Activated CD4-positive, alpha-beta memory T cell treated with anti-CD3 and anti-CD28 coated beads, Interleukin-2, amount 10 ng/mL, durations not matched to agents 7 days and 5 days (primary cell): ENCODE measurements at places on chromosomes 7 and 10. TPM values are rescaled to one million over a fixed set of nuclear protein-coding genes. Genes with fewer than 3 reads are reported as not detected.

DNA sequence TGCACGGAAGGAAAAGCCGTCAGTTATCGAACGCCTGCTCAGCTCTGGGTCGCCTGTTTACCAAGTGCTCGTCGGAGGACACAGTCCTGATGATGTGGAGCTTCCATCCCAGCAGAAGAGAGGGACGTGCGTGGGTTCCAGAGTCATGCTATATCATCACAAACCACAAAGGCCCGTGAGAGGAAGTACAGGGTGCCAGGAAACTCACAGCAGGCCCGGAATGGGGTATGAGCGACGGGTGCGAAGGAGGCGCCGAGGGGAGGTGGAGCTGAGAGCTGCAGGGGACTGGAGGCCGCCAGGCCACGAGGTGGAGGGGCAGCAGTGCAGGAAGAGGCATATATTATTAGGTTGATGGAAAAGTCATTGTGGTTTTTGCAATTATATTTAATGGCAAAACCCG is 102.5 kb downstream of the ACTR3B start:
- no peaks in the 10 kb centered on the region for H3K27me3 ChIP-seq
- H3K4me3 ChIP-seq = no peak overlapping the region
- no peak overlapping the region for H3K27ac ChIP-seq
- no peaks in the 10 kb centered on the region for H3K36me3 ChIP-seq
- no peak for DNase-seq

GRCh38 chr7:28105234-28105633 is 75.4 kb downstream of the JAZF1 start:
- DNase-seq = no peak
- H3K27ac ChIP-seq = no peak overlapping the region
- no peaks in the 10 kb centered on the region for H3K27me3 ChIP-seq

DNA sequence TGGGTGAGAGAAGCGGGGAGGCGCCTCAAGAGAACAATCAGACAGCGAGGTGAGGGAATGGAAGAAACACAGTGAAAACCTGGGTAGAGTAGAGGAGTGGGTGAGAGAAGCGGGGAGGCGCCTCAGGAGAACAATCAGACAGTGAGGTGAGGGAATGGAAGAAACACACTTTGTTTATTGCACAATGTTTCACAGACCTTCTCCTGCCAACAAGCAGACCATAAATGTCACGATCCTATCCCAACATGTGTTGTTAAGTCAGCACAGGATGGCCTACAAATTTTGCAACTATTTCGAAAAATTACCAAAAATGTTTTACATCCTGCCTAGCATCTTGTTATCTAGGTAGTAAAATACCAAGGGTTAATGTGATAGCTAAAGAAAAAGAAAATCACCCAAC is 115.3 kb downstream of the JAZF1 start:
- H3K36me3 ChIP-seq = no peaks in the 10 kb centered on the region
- peaks cover 4% of the 10 kb centered on the region for H3K27me3 ChIP-seq
- no peak for DNase-seq
- peaks cover 2% of the 10 kb centered on the region for H3K4me1 ChIP-seq
- H3K4me3 ChIP-seq = no peak overlapping the region

The SPDYE1 gene
- not detected for total RNA-seq

- DNase-seq = no peak
- H3K27me3 ChIP-seq = no peaks in the 10 kb centered on the region
- no peaks in the 10 kb centered on the region for H3K4me1 ChIP-seq
Observed at GRCh38 chr10:21238044-21238443, 287.4 kb downstream of the SKIDA1 start.

The MMD2 gene
- not detected for total RNA-seq

GRCh38 chr10:117555863-117556262 is 13.3 kb downstream of the EMX2 start:
- no peak overlapping the region for H3K27ac ChIP-seq
- H3K4me3 ChIP-seq = no peak overlapping the region
- H3K36me3 ChIP-seq = no peaks in the 10 kb centered on the region
- H3K27me3 ChIP-seq = peaks cover 41% of the 10 kb centered on the region
- H3K4me1 ChIP-seq = peaks cover 12% of the 10 kb centered on the region

DNA sequence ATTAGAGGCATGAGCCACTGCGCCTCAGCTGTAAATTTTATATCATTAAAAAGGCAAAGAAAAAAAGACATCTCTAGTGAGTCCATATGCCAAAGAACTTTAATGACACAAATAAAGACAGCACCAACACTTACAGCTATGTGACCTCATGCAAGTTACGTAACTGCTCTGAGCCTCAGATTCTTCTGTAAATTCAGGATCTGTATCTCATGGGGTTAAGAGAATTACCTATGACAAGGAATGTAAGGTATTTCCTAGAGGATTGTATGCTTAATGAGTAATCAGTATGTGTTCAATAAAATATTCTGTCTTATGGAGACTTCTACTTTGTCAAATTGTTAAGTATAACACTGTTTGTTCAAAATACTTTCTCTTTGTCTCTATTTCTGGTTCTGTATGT is 274.0 kb upstream of the GLI3 start:
- H3K4me1 ChIP-seq = no peaks in the 10 kb centered on the region
- H3K4me3 ChIP-seq = no peak overlapping the region
- H3K27ac ChIP-seq = no peak overlapping the region
- no peaks in the 10 kb centered on the region for H3K36me3 ChIP-seq
- DNase-seq = no peak
- no peaks in the 10 kb centered on the region for H3K27me3 ChIP-seq

DNA sequence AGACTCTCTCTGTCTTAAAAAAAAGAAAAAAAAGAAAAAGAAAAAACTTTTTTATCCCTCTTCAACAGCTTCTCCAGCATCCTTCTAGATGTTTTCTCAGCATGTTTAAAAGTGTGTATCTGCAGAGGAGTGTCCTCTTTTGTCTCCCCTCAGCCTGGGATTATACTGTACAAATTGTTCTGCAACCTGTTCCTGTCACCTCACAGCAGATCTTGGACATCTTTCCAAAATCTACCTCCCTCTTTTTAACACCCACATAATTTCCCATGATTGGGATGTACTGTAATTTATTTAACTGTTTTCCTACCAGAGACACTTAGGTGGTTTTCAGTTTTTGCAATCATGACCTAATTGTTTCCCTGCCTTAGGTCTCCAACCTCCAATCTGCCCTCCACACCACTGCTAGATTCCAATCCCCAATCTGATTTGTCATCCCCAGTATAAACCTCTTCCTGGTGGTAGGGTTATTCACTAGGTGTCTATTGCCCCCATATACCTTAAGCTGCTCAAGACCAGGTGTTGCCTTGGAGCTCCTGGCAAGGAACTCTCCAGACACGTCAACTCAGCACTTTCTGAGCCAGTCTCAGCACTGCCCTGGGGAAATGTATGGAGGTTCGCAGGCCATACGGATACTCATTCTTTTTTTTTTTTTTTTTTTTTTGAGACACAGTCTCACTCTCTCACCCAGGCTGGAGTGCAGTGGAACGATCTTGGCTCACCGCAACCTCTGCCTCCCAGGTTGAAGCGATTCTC is 17.6 kb upstream of the DDIT4 start:
- H3K27me3 ChIP-seq = no peaks in the 10 kb centered on the region
- DNase-seq = no peak
- peaks cover 75% of the 10 kb centered on the region for H3K4me1 ChIP-seq
- peak overlapping the region; percentile 50 for H3K27ac ChIP-seq
- no peak overlapping the region for H3K4me3 ChIP-seq

- no peak for DNase-seq
- H3K36me3 ChIP-seq = no peaks in the 10 kb centered on the region
- H3K4me1 ChIP-seq = peaks cover 18% of the 10 kb centered on the region
Observed at GRCh38 chr10:97587183-97587582, 2.3 kb upstream of the C10orf62 start.

GRCh38 chr10:81541517-81541916 is 333.5 kb upstream of the NRG3 start:
- H3K4me3 ChIP-seq = no peak overlapping the region
- DNase-seq = no peak
- H3K4me1 ChIP-seq = no peaks in the 10 kb centered on the region
- H3K27ac ChIP-seq = no peak overlapping the region

The KLF14 gene
- total RNA-seq = not detected

GRCh38 chr7:134737566-134738345 is 41.7 kb upstream of the CALD1 start:
- no peak overlapping the region for H3K4me3 ChIP-seq
- peak; percentile 28 for DNase-seq
- peaks cover 7% of the 10 kb centered on the region for H3K36me3 ChIP-seq

DNA sequence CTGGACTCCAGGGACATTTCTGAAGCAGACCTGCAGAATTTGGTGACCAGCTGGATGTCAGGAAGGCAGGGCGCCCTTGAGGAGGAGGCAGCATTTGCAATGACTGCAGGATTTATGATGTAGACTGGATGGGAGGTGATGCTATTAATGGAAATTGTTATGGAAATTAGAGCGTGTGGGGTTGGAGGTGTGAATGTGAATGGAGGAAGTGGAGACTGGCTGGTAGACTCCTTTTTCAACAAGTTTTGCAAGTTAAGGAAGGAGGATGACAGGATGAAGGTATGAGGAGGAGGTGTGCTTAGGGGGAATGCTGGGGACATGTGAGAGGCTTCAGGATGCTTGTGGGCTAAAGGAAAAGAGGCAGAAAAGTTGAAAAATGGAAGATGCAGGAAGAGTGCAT is 137.0 kb downstream of the TMEM178B start:
- H3K4me3 ChIP-seq = no peak overlapping the region
- no peak for DNase-seq
- no peak overlapping the region for H3K27ac ChIP-seq
- H3K4me1 ChIP-seq = no peaks in the 10 kb centered on the region
- H3K36me3 ChIP-seq = no peaks in the 10 kb centered on the region
- H3K27me3 ChIP-seq = peaks cover 17% of the 10 kb centered on the region

The MINDY4 gene
- total RNA-seq = 1.5 TPM

- no peaks in the 10 kb centered on the region for H3K27me3 ChIP-seq
- no peak for DNase-seq
- H3K4me1 ChIP-seq = no peaks in the 10 kb centered on the region
- no peaks in the 10 kb centered on the region for H3K36me3 ChIP-seq
- no peak overlapping the region for H3K4me3 ChIP-seq
Observed at GRCh38 chr7:47474937-47475879, 106.7 kb downstream of the TNS3 start.

The ARHGEF35 gene
- total RNA-seq = 6.2 TPM

- H3K4me3 ChIP-seq = no peak overlapping the region
- H3K36me3 ChIP-seq = no peaks in the 10 kb centered on the region
- no peak for DNase-seq
- peaks cover 18% of the 10 kb centered on the region for H3K27me3 ChIP-seq
- no peak overlapping the region for H3K27ac ChIP-seq
Observed at GRCh38 chr7:131610007-131610406, 53.6 kb upstream of the PODXL start.

DNA sequence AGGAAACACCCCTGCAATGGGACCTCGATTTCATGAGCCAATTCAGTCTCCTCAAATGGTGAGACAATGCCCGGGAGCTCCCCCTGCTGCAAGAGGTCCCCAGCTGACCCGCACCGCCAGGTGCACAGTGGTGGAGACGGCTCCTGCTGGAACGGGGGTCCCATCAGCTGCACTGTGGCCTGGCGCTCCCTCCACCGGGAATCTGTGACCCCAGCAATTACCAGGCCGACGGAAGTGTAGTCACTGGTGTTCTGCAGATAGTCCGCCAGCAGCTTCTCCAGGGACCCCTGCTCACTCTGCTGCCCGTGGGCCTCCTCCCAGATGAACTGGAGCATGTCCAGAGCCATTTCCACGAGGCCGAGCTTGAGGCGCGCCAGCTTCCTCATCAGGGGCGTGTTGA is 64.9 kb upstream of the NKX6-2 start:
- H3K4me3 ChIP-seq = no peak overlapping the region
- peaks cover 9% of the 10 kb centered on the region for H3K27me3 ChIP-seq
- H3K27ac ChIP-seq = no peak overlapping the region
- no peaks in the 10 kb centered on the region for H3K36me3 ChIP-seq
- no peak for DNase-seq
- peaks cover 6% of the 10 kb centered on the region for H3K4me1 ChIP-seq

GRCh38 chr7:3495954-3496353 is 194.9 kb downstream of the SDK1 start:
- H3K4me1 ChIP-seq = peaks cover 5% of the 10 kb centered on the region
- no peaks in the 10 kb centered on the region for H3K36me3 ChIP-seq
- no peak overlapping the region for H3K27ac ChIP-seq

GRCh38 chr7:155979994-155980393 is 167.7 kb upstream of the SHH start:
- no peaks in the 10 kb centered on the region for H3K36me3 ChIP-seq
- peaks cover 4% of the 10 kb centered on the region for H3K27me3 ChIP-seq
- no peak overlapping the region for H3K4me3 ChIP-seq
- no peaks in the 10 kb centered on the region for H3K4me1 ChIP-seq
- DNase-seq = peak; percentile 12

- no peak overlapping the region for H3K27ac ChIP-seq
- H3K4me1 ChIP-seq = no peaks in the 10 kb centered on the region
- DNase-seq = no peak
Observed at GRCh38 chr10:57992321-57993077, 275.2 kb downstream of the IPMK start.

- H3K4me1 ChIP-seq = no peaks in the 10 kb centered on the region
- H3K27ac ChIP-seq = no peak overlapping the region
- no peaks in the 10 kb centered on the region for H3K36me3 ChIP-seq
- H3K27me3 ChIP-seq = peaks cover 6% of the 10 kb centered on the region
Observed at GRCh38 chr7:128811631-128812430, 18.4 kb upstream of the FLNC start.

- no peak overlapping the region for H3K27ac ChIP-seq
- DNase-seq = no peak
- H3K36me3 ChIP-seq = no peaks in the 10 kb centered on the region
- no peaks in the 10 kb centered on the region for H3K4me1 ChIP-seq
Observed at GRCh38 chr7:32658467-32658869, 163.2 kb downstream of the AVL9 start.

The VPS50 gene
- total RNA-seq = 17.0 TPM

GRCh38 chr10:127694580-127695193 is 42.3 kb upstream of the FOXI2 start:
- peak; percentile 45 for DNase-seq
- H3K36me3 ChIP-seq = no peaks in the 10 kb centered on the region
- H3K4me1 ChIP-seq = no peaks in the 10 kb centered on the region
- H3K27ac ChIP-seq = no peak overlapping the region
- no peaks in the 10 kb centered on the region for H3K27me3 ChIP-seq
- H3K4me3 ChIP-seq = no peak overlapping the region

The SYT15 gene
- total RNA-seq = 0.95 TPM

- no peaks in the 10 kb centered on the region for H3K4me1 ChIP-seq
- H3K27ac ChIP-seq = no peak overlapping the region
- no peak for DNase-seq
- peaks cover 2% of the 10 kb centered on the region for H3K27me3 ChIP-seq
- no peaks in the 10 kb centered on the region for H3K36me3 ChIP-seq
- H3K4me3 ChIP-seq = no peak overlapping the region
Observed at GRCh38 chr7:111678281-111678680, 116.0 kb upstream of the IMMP2L start.

The VSTM2A gene
- not detected for total RNA-seq

GRCh38 chr10:30190577-30191552 is 131.5 kb upstream of the JCAD start:
- H3K36me3 ChIP-seq = no peaks in the 10 kb centered on the region
- H3K27me3 ChIP-seq = peaks cover 10% of the 10 kb centered on the region
- no peak overlapping the region for H3K27ac ChIP-seq
- H3K4me3 ChIP-seq = no peak overlapping the region
- H3K4me1 ChIP-seq = peaks cover 10% of the 10 kb centered on the region
- DNase-seq = no peak

The WNT16 gene
- not detected for total RNA-seq

- no peak for DNase-seq
- H3K27ac ChIP-seq = no peak overlapping the region
- H3K27me3 ChIP-seq = peaks cover 31% of the 10 kb centered on the region
- H3K36me3 ChIP-seq = no peaks in the 10 kb centered on the region
- H3K4me3 ChIP-seq = no peak overlapping the region
Observed at GRCh38 chr10:80133206-80133605, 676 bp downstream of the PLAC9 start.
